ENCODE measurements at places on chromosomes 2 and 18.

- DNase-seq, result no peak
Observed at GRCh38 chr2:147327613-147328012, 517.2 kb upstream of the ACVR2A start.

DNA sequence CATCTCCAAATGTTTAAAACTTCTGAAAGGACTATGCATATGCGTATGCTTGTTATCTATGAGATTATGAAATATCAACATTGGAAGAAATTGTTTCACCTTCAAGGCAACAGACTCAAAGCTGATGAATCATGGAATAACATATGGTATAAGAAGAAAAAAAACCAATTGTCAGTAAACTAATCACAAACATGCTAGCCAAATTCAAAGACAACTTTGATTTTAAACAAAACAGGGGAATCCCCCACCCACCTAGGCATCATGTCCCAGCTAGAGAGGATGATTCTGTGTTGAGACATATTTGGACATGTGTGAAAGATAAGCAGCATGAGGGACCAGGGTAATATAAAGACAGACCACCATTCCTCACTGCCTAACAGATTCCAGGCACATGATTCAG is 147.7 kb downstream of the WDPCP start:
- no peak for DNase-seq

- DNase-seq, result no peak
Observed at GRCh38 chr2:109378682-109379081, 235.1 kb downstream of the SEPTIN10 start.

- DNase-seq, result no peak
Observed at GRCh38 chr18:62209046-62209445, 22.0 kb downstream of the RELCH start.

DNA sequence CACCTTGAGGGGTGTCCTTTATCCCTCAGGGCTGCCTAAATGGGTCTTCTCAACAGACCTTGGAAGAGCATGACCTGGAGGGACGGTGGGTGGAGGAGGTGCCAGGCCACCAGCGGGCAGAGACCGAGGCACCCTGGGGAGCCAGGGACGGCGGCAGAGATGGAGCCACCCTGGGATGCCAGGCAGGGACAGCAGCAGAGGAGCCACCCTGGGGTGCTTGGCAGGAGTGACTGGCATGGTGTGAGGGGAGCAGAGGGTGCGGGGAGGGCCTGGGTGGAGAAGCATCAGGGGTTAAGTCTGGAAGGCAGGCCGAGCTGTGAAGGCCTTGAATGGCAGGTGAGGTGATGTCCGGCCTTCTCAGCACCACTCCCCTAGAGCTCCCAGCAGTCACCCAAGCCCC is 56.1 kb downstream of the CIB4 start:
- DNase-seq, result no peak

- DNase-seq, result no peak
Observed at GRCh38 chr2:57443973-57444521, 602.6 kb upstream of the VRK2 start.

GRCh38 chr2:187150670-187151069 is 297.4 kb downstream of the CALCRL start:
- no peak for DNase-seq

DNA sequence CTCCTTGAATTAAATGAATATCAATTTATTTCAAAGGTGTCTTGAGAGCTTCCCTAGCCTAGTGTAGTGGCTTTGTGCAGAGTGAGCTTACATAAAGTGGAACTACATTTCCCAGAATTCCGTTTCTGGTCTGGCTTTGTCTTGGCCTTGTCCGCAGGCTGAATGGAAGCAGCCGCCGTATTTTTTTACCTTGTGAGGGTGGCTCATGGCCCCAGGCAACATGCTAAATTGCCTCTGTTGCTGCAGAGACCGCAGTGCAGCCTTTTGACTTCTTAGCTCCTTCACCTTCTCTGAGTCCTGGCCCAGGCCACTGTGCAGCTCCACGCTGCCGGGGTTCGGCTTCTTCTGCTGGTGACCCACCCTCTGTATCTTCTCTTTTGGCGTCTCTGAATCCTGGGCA is 114.8 kb upstream of the SLC38A11 start:
- no peak for DNase-seq

GRCh38 chr2:62774555-62775366 is 69.2 kb downstream of the EHBP1 start:
- peak; percentile 24 for DNase-seq

GRCh38 chr2:127449414-127449813 is 31.2 kb downstream of the PROC start:
- DNase-seq, result no peak

- peak; percentile 93 for DNase-seq
Observed at GRCh38 chr2:94874277-94874997, 3.2 kb downstream of the TEKT4 start.

DNA sequence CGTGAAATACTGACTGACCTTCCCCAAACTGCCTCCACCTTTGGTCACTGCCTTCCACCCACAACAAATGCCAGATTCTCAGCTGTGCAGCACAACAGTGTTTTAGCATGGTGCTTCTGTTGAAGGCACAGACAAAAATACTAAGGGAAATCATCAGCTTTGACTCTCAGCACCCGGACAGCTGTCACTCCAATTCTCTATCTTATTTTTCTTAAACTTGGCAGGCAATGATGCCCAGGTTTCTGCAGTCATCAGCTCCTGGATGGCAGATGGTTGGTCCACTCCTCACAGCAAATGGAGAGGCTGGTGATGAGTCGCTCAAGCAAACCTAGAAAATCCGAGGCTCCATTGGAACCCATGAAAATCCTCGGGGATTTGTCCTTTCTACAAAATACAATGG is 2.9 kb upstream of the FAM124B start:
- DNase-seq, result no peak

DNA sequence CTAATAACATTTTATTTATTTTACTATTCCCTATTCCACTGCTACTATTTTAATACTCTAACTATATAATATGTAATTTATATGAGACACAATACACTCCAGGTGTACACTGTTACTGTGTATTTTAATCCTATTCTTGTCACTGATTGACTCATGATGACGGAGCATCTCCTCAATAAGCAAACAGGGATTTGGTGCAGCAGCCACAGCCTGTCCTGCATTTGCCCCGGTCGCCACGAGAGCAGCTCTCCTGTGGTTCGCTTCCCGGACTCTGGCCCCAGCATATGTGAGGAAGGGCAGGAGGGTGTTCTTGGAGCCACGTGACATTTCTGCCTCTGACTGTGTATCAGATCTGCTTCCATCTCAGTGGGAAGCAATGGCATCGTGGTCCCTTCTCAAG is 74.1 kb upstream of the PXDN start:
- no peak for DNase-seq

- DNase-seq, result no peak
Observed at GRCh38 chr2:163132850-163133249, 294.3 kb upstream of the KCNH7 start.

- no peak for DNase-seq
Observed at GRCh38 chr2:226891780-226892590, 56.1 kb downstream of the RHBDD1 start.

Measured in endothelial cell (in vitro differentiated cells).